ENCODE measurements at places on chromosomes 2 and 18.

DNA sequence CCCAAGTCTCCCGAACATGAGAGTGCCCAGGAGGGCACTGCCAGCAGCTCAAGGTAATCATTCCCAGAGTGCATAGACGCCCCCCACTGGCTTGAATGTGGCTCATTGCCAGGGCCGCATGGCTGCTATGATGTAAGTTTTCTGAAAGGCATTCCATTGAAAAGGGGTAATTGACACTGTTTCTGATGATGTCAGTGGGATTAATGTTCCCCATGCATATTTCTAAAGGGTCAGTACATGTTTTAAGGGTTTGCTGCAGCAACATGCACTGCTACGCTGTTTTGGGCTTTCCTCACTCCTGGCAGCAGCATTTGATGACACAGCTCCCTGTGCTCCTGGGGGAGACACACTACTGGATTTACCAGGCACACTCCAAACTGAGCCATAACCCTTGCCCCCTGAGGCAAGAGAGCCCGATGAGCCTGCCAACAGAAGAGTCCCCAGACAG lies 36.7 kb downstream of the KIAA2012 start:
- no peak for DNase-seq

- DNase-seq, result peak; percentile 82
These were observed 743 bp downstream of the HADHA start for GRCh38 chr2:26243470-26244308.

DNA sequence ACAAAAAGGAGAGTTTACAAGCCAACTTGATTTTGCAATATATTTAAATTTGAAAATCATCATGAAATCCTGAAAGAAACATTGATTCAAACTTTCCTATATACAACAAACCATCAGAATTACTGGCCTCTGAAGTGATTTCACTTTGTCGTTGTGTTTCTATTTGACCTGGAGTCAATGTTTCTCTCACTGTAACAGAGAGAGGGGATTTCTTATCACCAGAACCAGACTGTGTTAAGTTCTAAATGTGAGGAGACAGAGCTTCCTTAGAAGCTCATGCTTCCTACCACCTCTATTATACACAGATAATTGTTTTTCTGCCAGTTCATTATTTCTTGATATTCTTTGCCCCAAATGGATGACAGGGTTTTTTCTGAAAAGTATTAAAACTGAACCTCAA lies 245.0 kb upstream of the RND3 start:
- DNase-seq, result no peak

DNA sequence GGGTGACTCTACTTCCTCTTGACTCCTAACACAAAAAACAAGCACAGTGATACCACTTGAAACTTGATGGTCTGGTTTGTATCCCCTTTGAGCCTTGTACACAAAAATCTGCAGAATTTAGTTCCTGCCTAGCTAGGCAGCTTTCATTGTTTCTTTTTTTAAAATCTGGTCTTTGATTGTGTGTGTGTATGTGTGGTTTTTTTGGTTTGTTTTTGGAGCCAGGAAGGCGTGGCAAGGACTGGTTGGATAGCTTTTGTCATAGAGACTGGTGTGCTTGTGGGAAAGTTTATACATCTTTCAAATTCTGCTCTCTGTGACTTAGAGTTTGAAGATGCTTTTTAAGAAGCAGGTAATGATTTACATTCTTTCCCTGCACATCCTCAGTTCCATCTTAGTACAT lies 127.4 kb downstream of the TANC1 start:
- DNase-seq, result no peak

- DNase-seq, result peak; percentile 62
These were observed at the start of gene ATP8B1 for GRCh38 chr18:57803103-57803969. Gene ATP8B1, minus strand, starts transcription at chr18:57803315. Its CDS starts 71,508 bp downstream, at chr18:57731807.

DNA sequence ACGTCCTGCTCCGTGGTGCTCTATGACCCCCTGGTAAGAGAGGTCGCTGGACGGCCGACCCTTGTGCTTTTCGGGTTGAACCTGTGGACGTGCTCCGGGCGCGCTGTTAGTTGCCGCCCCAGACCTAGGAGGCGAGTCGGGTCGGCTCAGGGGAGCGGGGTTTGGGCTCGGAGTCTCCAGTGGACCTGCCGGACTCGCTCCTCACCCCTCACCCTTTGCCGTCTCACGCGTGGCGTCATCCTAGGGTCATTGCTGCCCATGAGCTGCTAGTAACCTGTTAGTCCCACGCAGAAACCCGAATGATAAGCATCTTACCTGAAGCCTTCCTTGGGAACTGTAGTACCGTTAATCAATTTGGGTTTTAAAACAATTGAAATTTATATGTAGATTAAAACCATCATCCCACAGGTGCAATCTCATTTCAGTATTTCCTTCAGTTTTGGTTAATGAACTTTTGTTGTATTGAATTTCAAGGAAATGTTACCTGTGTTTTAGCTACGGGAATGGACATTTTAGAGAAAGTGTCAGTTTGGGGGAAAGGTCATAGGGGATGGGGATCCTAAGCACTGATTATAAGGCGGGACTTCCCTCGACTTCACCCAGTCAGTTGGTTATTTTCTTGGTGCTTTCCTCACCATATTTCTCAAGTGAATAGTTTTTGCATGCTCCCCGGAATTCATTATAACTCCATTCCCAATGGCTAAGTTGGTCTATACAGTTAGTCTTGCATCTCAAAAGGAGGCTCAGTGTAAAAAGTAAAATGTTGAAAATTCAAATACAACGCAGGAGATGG lies 536 bp downstream of the ELP2 start:
- DNase-seq, result peak; percentile 51

- no peak for DNase-seq
These were observed 158.9 kb downstream of the TTC32 start for GRCh38 chr2:19742872-19743271.

DNA sequence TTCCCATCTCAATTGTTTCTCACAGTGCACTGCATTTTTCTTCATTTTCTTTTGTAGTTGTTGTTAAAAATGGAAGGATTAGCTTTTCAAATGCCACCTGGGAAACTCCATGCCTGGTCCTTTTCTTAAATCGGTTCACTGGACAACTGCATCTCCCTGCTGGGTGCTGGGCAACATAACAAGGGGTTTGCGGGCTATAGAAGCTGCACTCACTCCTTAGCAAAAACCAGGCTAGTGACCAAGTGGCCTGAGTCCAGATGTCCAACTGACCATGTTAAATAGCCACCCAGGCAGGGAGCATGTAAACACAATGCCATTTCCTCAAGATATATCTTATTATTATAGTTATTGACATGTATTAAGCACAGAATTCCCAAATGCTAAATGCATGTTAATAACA lies 264.9 kb downstream of the ICOS start:
- no peak for DNase-seq

- no peak for DNase-seq
These were observed 29.9 kb downstream of the LYPD6B start for GRCh38 chr2:149068225-149068995.

DNA sequence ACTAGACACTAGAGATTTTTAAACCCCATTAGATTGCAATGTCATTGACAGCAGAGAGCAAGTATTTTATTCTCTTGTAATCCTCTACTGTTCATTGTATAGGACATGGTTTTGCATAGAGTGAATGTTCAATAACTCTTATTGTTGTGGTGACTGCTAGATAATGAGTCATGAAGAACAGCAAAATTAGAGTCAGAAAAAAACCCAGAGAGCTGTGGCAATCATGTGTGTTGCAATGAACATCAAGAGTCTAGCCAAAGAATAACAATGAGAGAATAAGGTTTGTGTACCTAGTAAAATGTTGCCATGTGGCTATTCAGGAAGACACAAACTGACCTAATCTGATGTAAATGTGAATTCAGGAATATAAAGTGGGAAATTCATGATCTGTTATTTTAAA lies 684.0 kb downstream of the DSC3 start:
- DNase-seq, result no peak

DNA sequence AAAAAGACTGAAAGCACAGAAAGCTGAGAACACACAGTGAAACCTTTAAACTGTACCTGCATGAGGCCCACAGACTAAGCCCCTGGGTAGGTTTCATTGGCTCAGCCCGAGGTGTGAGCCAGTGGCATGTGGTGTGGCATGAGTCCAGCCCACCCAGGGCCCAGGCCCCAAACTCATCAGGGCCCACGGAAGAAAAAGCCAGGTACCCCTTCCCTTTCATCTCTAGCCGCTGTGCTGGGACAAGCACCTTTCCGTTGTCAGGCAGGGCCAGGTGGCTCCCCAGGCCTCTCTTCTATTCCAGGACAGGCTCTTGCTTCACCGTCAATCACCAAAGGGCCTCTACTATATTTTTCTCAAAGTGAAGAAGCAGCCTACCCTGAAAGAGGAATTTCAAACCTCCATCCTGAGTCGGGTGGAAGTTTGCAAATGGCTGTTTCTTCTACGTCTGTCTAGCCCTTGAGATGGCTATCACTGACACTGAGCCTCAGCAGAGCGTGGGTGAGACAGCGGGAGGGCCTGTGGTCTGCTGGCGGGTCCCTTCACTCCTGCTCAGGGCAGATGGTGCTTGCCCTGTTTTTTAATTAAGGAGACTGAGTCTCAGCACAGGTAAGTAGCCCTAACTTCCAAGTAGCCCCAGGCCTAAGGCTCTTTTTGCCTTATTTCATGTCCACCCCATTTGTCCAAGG lies 8.6 kb downstream of the DNAJB2 start:
- peak; percentile 62 for DNase-seq

DNA sequence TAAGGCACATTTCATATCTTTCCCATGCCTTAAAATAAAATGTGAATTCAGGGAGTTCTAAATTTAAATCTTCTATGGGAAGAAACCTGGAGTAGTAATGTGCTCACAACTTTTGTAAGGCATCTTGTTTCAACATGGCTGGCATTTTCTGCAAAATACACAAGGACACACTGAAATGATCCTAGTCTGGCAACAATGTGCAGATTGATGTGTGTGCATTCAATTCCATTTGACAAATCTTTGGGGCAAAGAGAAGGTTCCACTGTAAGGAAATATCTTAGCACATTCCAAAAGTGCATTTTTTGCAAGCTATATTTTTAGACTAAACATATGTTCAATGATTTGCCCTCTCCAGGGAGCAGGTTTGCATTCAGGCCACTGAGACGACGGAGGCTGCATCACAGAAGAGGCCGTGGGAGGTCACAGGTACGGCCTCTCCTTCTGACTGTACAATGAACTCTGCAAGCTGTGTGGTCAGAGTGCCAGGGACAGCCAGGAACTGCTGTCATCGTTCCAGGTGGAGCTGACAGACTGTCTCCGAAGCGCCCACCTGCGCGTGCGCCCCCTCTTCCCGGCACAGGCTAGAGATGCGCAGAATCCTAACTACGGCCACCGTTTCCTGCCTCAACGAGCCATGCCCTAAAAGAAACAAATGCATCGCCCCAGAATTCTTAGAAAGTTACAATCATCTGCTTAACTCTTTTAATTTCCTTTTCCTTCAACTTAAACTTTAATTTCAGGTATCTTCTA lies 149.2 kb upstream of the POU3F3 start:
- no peak for DNase-seq

- no peak for DNase-seq
These were observed 46.2 kb downstream of the GREB1 start for GRCh38 chr2:11579867-11580659.

- DNase-seq, result peak; percentile 26
These were observed 127.7 kb downstream of the RHBDD1 start for GRCh38 chr2:226963528-226963927.

GRCh38 chr2:69291004-69291650 lies 95.9 kb downstream of the GFPT1 start:
- no peak for DNase-seq

GRCh38 chr2:11430729-11431128 lies 35.2 kb downstream of the E2F6 start:
- DNase-seq, result no peak

DNA sequence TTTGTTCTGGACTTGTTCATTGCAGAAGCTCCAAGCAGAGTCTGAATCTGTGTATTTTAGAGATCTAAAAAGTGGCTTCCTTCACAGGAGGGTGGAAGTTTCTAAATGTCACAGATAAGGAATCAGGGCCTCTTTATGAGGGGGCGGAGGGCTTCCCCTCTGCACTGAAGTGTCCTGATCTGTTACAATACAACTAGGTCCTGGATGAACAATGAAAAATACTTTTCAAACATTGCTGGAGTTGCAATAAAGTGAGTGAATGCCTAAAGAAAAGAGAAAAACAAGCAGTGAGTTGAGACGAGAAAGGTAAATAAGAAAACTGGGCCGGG lies 179.3 kb upstream of the HDAC4 start:
- DNase-seq, result no peak

DNA sequence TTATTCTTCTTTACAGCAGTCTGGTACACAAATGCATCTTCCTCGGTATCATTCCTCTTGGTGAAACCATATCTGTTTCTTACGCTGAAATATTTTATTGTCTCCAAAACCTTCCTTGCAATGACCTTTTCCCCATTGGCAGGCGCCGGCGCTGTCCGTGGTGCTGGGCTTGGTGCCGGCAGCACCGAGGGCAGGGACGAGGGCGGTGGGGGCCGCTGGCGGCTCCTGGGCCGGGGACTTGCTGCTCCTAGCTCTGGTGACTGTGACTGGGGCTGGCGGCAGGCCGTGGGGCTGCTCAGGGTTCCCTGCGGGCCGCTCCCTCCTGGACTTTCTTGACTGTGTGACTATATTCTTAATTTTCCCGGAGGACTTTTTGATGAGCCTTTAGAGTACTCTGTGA lies 72.5 kb downstream of the GPR39 start:
- no peak for DNase-seq

DNA sequence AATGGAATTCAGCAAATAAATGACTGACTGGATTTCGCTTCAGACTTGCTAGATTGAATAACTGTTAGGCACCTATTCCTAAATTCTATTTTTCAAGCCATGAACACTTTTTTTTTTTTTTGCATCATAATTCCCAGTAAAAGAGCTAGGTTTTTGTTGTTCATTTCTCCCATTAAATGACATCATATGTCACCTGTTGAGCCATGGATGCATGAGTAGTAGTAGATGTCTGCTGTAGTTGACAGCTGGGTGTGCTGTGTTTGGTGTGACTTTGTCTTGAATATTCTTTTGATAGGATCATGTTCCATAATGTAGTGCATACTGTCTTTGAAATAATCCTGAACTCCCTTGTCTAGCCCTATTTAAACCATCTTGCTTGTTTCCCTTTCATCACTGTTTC lies 115.2 kb downstream of the RAB3GAP1 start:
- no peak for DNase-seq

DNA sequence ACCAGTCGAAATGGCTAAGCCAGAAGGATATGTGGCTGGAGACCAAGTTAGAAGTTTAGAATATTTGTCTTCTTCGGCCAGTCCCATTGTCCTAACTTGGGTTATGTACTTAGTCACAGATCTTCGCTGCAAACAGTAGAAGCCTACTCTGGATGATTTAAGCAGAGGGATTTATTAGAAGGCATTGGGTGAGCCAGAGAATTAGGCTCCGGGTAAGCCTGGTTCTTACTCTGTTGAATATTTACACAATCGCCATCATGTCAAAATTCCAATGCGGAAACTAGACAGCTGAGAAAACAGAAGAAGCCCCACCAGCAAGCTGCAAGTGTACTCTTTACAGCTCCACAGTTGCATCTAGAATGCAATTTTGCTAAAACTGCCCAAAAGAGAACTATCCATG lies 276.6 kb downstream of the CMPK2 start:
- DNase-seq, result no peak

DNA sequence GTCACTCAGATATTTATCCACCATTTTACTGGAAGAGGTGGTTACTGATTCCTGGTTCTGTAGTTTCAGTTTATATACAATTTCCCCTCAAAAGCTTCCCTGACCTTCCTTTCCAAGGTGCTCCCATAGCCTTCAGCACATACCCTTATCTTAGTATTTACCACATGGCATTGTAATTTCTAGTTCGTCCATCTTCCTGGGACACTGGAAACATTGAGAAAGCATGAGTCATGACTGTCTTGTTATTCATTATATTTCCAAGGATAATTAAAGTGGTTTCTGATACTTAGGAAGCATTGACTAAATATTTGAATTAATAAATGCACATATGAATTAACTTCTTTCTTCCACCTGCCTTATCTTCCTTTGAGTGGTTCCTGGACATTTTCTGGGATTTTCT lies 203.8 kb downstream of the ETAA1 start:
- no peak for DNase-seq

- DNase-seq, result no peak
These were observed 25.5 kb downstream of the TTR start for GRCh38 chr18:31617031-31617717.

Data from erythroblast (primary cell).